ENCODE measurements at places on chromosomes 6 and 20. TPM values are rescaled to one million over a fixed set of nuclear protein-coding genes. Genes with fewer than 3 reads are reported as not detected.

The NRSN1 gene
- not detected for total RNA-seq

GRCh38 chr6:145749632-145750031, 14.3 kb upstream of the EPM2A start:
- no peak overlapping the region for H3K4me3 ChIP-seq
- H3K4me1 ChIP-seq, result no peaks in the 10 kb centered on the region

GRCh38 chr20:8635837-8636236, 433.1 kb upstream of the PLCB4 start:
- no peak for DNase-seq
- no peak overlapping the region for H3K27ac ChIP-seq
- H3K4me3 ChIP-seq, result no peak overlapping the region
- H3K4me1 ChIP-seq, result no peaks in the 10 kb centered on the region

The NT5DC1 gene
- 47.6 TPM for total RNA-seq

DNA sequence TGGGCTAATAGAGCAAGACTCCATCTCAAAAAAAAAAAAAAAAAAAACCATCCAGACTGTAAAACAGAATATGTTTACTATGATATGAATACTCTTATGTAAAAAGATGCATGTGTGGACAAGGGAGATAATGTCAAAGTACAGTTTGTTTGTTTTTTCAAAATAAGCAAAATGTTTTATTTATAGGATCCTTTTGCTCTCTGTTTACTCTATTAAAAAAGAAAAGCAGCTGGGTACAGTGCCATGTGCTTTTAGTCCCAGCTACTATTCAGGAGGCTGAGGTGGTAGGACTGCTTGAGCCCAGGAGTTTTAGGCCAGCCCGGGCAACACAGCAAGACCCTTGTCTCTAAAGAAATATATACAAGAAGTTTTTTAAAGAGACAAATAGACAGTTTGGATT, 38.1 kb downstream of the UQCC1 start:
- no peaks in the 10 kb centered on the region for H3K4me1 ChIP-seq
- H3K36me3 ChIP-seq, result peaks cover 10% of the 10 kb centered on the region
- H3K27me3 ChIP-seq, result no peaks in the 10 kb centered on the region
- no peak for DNase-seq
- H3K27ac ChIP-seq, result no peak overlapping the region

- DNase-seq, result no peak
- no peak overlapping the region for H3K4me3 ChIP-seq
Observed at GRCh38 chr20:10783707-10784553, 110.1 kb upstream of the JAG1 start.

DNA sequence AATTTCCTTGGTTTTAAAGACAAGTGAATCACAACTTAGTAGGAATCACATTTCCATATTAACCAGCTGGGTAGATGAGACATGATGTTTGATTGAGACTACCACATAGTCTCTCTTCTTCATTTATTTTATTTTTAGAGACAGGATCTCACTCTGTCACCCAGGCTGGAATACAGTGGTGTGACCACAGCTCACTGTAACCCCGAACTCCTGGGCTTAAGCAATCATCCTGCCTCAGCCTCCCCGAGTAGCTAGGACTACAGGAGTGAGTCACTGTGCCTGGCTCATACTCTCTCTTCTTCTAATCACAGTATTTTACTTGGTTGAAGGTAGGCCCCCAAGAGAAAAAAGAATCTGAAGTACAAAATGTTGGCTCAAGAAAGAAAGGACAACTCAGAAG, 80.2 kb upstream of the ASF1A start:
- DNase-seq, result no peak
- H3K27me3 ChIP-seq, result no peaks in the 10 kb centered on the region
- H3K4me3 ChIP-seq, result no peak overlapping the region
- peaks cover 24% of the 10 kb centered on the region for H3K4me1 ChIP-seq

DNA sequence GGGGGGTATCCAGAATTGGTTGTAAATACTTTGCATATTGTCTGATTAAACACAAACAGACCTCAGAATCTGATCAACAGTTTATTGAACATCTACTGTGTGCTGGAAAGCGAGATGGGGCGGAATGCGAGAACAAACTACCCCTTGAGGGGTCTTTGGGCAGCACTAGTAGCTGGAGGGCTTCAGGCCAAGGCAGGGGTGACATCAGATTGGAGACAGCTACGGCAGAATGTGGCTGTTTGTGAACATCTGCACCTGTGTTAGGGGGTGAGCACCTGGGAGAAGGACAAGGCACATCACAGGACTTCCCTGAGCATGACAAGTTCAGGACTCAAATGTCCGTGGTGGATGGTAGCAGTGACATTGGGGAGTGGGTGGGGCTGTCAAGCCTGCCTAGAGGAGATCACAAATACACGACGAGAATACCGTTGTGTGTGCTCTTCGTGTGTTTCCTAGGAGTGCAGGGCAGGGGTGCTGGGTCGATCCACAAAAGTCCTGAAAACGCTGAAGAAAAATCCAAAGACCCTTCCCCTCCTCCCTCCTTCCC, 59.5 kb downstream of the SRC start:
- no peak for DNase-seq
- no peak overlapping the region for H3K27ac ChIP-seq
- H3K27me3 ChIP-seq, result no peaks in the 10 kb centered on the region
- no peak overlapping the region for H3K4me3 ChIP-seq
- no peaks in the 10 kb centered on the region for H3K4me1 ChIP-seq
- no peaks in the 10 kb centered on the region for H3K36me3 ChIP-seq

The IL17F gene
- total RNA-seq, result 0.84 TPM

DNA sequence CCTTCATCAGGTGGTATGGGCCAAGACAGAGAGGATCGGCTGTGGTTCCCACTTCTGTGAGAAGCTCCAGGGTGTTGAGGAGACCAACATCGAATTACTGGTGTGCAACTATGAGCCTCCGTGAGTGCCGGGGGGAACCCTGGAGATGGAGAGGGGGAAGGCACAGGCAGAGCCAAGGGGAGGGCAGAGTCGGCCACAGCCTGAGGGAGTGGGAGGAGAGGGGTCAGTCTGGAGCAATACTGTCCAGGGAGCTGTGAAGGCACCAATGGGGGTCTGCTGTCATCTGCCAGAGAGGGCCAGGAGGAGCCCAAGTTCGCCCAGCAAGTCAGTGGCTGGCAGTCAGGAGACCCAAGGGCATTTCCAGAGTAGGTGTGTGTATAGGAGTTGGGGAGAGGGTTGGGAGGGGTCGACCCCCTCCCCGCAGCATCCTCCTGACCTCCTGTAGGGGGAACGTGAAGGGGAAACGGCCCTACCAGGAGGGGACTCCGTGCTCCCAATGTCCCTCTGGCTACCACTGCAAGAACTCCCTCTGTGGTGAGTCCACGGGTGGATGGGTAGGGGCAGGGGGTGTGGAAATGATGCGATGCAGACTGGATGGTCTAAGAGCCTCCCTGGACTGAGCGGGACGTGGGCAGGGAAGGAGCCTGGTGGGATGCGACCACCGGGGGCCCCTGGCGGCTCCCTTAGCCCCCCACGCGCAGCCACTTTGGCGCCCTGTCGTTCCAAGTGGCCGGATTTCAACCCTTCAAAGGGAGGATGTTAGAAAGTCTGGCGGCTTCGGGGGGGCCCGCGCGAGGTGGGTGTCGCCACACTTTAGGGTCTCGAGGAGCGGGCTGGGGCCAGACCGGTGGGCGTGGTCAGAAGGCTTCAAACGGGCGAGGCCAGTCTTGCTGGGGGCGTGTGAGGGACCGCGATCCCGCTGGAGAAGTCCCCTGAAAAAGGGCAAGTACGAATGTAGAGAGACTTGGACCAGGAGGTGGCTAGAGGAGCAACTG, 7.2 kb downstream of the PI16 start:
- H3K27me3 ChIP-seq, result no peaks in the 10 kb centered on the region
- no peak for DNase-seq
- no peak overlapping the region for H3K27ac ChIP-seq

The IPCEF1 gene
- 17.7 TPM for total RNA-seq

GRCh38 chr6:137709424-137710236, 157.4 kb upstream of the TNFAIP3 start:
- H3K36me3 ChIP-seq, result no peaks in the 10 kb centered on the region
- no peak overlapping the region for H3K27ac ChIP-seq
- DNase-seq, result no peak
- no peak overlapping the region for H3K4me3 ChIP-seq
